ENCODE measurements at places on chromosomes 12 and 14.

DNA sequence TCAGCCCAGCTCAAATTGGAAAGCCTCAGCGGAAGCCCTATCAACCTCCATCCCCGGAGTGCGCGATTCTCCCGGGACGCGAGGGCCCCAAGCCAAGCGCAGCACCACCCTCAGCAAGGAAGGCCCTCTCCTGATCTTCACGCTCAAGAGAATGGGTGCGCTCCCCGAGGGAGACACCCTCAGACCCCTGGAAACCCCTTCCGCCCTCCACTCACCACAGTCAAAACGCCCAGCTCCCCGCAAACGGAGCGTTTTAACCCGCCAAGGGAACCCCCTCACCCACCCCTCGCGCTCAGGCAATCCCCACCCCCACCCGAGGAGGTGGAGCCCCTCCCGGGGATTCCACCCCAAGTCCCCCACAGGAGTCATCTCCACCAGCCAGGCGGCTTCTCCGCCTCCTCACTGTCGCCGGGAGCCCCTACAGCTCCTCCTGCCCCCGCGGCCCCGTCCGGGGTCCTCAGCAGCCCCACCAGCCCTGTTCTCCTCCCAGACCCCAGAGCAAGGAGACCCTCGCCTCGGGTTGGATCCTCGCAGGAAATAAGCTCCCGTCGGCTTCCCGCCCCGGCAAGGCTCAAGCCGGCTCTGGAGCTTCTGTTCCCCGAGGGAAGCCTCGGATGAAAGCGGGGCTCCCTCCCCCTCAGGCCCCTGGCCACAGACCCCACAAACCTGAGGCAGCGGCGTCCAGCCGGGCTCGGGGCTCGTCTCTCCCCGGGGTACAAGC lies 507 bp downstream of the BAZ2A start:
- no peak for DNase-seq

DNA sequence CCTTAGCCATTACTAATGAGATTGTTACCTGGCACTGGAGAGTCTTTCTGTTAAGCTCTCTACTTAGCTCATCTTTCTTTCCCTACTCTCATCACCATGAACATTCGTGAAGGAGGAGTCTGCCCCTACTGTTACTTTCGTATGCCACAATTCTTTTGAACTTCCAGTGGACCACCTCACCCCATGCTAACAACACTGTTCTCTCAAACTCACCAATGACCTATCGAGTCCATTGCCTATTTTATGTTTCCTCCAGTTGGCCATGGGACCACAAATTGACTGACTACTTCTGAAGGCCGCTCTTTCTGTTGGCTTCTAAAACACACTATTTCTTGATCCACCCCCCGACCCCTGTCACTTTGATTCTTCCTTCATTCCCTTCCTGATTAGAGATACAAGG lies 192.4 kb upstream of the GZMB start:
- no peak for DNase-seq

GRCh38 chr12:4275016-4275869 lies 1.7 kb downstream of the CCND2 start:
- DNase-seq = no peak

DNA sequence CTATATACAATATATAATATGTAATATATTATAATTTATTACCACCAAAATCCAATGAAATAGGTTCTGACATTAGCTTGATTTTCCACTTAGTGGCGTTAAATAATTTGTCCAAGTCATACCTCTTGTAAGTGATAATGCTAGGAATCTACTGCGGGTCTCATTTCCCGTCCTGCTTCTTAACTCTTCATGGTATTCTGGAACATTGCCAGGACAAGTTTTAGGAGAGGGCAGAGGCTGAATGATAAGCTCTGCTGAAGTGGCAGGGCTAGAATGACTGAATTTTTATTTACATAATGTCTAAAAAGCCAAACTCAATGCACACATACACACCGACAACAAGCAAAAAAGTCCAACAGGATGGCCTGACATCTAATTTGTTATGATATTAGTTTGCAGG lies 70.4 kb upstream of the PTPRQ start:
- DNase-seq = no peak

DNA sequence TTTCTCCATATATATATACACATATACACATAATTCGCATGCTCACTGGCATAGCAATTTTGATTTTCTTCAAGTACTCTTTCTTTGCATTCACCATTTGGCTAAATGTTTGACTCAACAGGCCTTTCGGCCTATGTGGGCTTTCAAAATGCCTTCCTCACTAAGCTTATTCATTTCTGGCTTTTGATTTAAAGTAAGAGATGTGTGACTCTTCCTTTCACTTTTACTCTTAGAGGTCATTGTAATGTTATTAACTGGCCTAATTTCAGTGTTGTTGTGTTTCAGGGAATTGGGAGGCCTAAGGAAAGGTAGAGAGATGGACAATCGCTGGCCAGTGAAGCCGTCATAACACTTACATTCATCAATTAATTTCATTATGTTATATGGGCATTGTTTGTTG lies 14.5 kb upstream of the KLRD1 start:
- no peak for DNase-seq

- no peak for DNase-seq
These were observed 303.4 kb downstream of the APAF1 start for GRCh38 chr12:98948343-98948949.

DNA sequence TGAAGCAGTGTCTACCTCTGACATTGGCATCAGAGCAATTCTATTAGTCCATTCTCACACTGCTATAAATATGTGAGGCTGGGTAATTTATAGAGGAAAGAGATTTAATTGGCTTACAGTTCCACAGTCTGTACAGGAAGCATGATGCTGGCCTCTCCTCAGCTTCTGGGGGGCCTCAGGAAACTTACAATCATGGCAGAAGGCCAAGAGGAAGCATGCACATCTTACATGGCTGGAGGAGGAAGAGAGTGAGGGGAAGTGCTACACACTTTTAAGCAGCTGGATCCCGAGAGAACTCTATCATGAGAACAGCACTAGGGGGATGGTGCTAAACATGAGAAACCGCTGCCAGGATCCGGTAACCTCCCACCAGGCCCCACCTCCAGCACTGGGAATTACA lies 25.7 kb upstream of the SEL1L start:
- no peak for DNase-seq

DNA sequence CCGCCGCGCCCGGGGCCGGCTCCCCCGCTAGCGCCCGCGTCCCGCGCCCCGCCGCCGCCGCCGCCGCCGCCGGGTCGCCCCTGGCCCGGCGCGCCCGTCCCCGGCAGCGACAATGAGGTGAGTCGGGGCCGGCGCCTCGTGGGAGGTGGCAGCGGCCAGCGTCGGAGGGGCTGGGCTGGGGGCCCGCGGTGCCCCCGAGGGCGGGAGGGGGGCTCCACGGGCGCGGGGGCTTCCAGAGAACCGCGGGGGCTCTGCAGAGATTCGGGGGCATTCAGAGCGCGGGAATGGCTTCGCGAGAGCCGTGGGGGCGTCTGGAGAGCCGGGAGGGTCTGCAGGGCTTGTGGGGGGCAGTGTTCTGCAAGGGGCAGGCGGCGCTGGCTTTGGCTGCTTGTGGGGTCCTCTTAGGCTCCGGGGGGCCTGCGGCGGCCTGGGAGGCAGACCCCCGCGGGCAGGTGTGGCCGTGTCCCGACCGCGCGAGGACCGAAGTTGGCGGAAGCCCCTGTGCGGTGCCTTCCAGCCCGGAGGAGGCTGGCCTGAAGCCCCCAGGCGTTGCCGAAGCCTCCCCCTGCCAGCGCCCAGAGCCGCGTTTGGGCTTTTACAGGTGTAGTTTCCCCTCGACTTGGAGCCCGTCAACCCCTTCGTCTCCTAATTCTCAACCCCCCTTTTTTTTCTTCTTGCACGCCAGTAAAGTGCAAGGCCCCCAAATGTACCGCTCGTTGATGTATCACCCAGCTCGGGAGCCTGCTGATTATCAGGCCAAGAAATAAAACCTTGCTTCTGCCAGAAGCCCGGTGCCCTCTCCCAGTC lies 93.1 kb upstream of the EVL start:
- DNase-seq = peak; percentile 8

DNA sequence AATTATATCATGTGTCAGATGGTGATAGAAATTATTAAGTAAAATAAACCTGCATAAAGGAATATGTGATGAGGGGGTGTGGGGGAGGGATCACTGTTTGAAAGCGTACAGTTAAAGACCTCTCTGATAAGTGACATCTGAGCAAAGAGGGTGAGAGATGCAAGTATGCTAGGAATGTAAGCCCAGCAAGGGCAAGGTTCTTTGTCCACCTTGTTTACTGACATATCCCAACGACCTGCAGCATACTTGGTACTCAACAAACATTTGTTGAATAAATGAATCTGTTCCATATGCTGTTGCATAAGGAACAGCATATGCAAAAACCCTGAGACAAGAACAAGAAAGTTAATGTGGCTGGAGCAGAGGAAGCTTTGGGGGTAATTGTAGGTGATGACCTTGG lies 12.0 kb upstream of the MDM1 start:
- no peak for DNase-seq

DNA sequence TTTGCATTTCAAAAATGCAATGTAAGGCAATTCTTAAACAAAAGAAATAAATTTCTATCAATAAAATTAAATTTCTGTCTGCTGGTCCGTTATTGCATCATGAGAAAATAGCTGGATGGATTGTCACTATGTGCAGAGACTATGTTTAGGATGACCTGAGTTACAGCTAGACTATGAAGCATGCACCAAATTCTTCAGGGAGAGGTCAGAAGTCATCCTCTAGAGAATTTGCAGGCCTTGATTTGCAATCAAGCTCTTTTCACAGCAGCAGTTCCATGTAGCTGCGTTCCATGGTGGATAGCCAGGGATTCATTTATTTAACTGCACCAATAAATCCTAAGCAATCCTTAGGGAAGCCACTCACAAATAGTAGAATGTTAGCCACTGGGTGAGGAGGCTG lies 253.7 kb downstream of the MSRB3 start:
- DNase-seq = no peak

- DNase-seq = no peak
These were observed 958.5 kb upstream of the SEL1L start for GRCh38 chr14:82492157-82492556.

- DNase-seq = no peak
These were observed 56.0 kb downstream of the FOS start for GRCh38 chr14:75334549-75335051.

DNA sequence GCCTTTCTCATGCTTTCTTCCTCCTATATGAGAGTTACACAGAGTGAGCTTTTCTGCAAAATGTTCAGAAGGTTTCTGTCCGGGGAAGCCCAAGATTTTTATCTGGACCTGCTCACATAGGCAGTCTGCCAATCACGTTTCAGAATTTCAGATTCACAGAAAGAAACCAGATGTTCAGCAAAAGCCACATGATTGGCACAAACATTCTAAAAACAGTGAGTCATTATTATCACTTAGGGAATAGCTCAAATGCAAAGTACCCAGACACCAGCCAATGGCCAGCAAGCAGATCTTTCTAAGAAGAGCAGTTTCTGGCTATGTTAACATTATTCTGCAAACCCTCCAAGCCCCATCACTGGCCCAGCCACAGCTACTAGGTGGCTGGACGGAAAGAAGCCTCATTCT lies 1558.5 kb upstream of the TMEM132C start:
- DNase-seq = no peak

DNA sequence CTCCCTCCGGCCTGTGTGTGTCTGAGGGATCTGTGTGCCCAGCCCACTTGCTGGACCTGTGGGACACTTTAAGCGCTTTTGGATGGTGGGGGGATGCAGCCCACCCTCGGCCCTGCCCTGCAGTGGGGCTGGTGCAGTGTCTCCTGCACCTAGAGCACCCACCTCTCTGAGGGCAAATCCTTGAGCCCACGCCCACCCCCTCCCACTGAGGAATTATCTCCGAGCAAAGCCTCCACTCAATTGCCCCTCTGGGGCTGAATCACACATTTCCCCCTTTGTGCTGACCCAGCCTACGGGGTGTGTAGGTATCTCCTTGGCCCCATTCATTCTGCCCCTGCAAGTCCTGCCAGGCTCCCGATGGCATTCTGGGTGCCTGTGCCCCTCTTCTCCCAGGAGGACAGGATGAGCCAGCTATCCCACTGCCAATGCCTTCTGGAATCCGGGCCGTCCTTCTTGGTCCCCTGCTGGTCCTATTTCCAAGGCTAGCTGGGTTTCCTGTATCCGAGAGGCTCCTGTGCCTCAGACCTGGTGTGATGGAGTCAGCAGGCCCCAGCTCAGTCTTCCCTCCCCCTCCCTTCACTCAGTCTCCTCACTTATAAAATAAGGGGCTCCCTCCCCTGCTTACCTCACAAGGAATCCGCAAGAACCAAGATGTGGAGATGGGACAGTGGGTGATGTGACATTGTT lies 48.9 kb downstream of the ERH start:
- DNase-seq = no peak

DNA sequence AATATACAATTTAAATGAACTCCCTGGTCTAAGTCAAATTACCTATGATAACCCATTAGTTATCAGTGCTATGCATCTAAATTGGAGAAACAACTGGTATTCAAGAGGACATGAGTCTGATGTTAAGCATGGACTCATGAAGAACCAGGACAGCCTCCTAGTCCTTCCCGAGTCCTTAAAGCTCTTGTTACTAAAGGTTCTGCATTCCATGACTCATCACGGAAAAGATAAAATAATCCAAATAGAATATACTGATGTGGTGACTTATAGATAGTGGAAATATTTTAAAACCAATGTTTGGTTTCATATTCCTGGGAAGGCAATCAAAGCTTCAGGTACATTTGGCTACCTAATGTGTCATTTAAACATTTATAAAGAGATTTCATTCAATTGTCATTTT lies 117.2 kb upstream of the PMCH start:
- DNase-seq = no peak

DNA sequence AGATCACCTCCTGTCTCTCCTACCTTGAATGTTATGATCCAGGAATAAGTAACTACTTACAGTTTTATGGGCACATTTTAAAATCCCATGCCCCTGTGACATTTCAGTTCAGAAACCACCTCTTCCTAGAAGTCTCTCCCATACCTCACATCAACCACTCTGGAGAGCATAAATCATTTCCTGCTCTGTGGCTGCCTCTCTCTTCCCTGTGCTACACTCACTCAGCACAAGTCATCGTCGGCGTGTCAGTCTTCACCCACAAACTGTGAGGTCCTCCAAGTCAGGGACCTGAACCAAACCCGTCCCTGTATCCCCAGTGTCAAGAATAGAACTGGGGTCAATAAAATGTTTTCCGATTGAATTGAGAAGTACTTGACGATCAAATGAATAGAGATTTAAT lies 863.3 kb downstream of the BCL11B start:
- DNase-seq = no peak

- DNase-seq = no peak
These were observed 70.9 kb downstream of the FERMT2 start for GRCh38 chr14:52879958-52880357.

DNA sequence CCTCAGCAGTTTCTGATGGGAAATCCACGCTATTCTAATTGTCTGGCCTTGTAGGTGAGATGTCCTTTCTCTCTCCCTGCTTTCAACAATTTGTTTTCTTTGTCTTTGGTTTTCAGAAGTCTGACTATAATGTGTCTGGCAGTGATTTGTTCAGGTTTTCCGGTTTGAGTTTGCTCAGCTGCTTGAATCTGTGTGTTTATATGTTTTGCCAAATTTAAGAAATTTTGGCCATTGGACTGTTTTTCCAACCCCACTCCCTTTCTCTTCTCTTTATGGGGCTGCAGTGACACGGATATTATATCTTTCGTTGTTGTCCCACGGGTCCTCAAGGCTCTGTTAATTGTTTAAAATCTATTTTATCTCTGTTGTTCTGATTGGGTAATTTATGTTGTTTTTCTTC lies 105.0 kb downstream of the ADGRD1 start:
- DNase-seq = no peak
